ENCODE measurements at places on chromosomes 11 and 22. TPM values are rescaled to one million over a fixed set of nuclear protein-coding genes. Genes with fewer than 3 reads are reported as not detected.

Gene GP1BB
- total RNA-seq = 1.7 TPM

Gene TRPM5
- not detected for total RNA-seq

Gene CD3G
- total RNA-seq = not detected

Gene CABP4
- 0.52 TPM for total RNA-seq

Gene CRACR2B
- 8.4 TPM for total RNA-seq

Gene C11orf97
- total RNA-seq = not detected

Gene SPECC1L
- 63.6 TPM for total RNA-seq

Gene RAC2
- 6.5 TPM for total RNA-seq

Gene CENPM
- total RNA-seq = not detected

Gene NNMT
- 382 TPM for total RNA-seq

Gene DCDC1
- not detected for total RNA-seq

Gene ISX
- not detected for total RNA-seq

Gene PAMR1
- total RNA-seq = 14.5 TPM

Gene SPATA19
- total RNA-seq = not detected

Gene SLC37A2
- total RNA-seq = 7.6 TPM

Gene SCO2
- total RNA-seq = 5.1 TPM

Gene KRTAP5-8
- total RNA-seq = not detected

Gene PGR
- 13.4 TPM for total RNA-seq

Gene PDGFB
- 16.2 TPM for total RNA-seq

Gene SMTNL1
- total RNA-seq = not detected

Gene SIRT3
- 20.1 TPM for total RNA-seq

All from esophagus muscularis mucosa (tissue), 4 donors.